ENCODE measurements at places on chromosomes 6 and 20.

DNA sequence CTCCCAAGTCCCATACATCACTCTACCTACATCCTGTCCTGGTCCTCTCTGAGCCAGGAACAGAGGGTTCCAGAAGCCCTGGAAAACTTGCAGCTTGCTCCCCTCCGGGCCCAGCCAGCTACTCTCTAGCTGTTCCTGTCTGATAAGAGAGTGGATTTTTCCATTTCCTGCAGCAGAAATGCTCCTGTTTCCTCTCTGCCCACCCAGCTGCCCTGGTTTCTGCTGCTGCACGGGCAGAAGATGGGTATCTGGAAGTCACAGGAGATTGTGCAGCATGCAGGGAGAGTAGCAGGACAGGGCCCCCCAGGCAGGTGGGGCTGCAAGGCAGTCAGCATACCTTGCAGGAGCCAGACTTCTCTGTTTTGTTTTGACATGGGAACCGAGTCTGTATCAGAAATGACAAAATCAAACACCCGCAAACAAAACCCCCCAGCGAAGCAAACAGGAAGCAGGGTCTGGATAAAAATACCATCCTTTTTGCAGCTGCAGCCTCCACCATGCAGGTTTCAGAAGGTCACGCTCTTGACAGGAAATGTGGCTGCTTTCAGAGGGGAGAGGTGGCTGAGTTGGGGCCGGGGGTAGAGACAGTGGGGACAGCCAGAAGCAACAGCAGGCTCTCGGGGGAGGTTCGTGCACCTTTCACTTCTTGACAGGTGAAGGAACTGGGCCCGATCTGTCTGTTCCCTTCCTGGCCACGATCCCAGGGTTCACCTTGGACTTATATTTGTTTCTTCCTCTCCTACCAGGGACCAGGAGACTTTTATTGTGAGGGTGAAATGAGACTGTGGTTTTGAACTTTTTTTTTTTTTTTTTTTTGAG lies 50.8 kb upstream of the FAM83D start:
- DNase-seq, result no peak

- DNase-seq, result no peak
Observed at GRCh38 chr6:133945158-133945557, 7.9 kb upstream of the TBPL1 start.

- no peak for DNase-seq
Observed at GRCh38 chr20:24353135-24353690, 116.2 kb upstream of the SYNDIG1 start.

GRCh38 chr6:46356543-46356942 lies 134.7 kb downstream of the RCAN2 start:
- DNase-seq, result no peak

- DNase-seq, result no peak
Observed at GRCh38 chr6:158805698-158806377, 13.3 kb downstream of the EZR start.

GRCh38 chr20:12598894-12599293 lies 409.9 kb upstream of the SPTLC3 start:
- no peak for DNase-seq

GRCh38 chr20:47262365-47263013 lies 94.0 kb downstream of the ZMYND8 start:
- DNase-seq, result no peak

GRCh38 chr6:11992086-11992485 lies 20.0 kb upstream of the HIVEP1 start:
- DNase-seq, result no peak

- no peak for DNase-seq
Observed at GRCh38 chr6:113873043-113873667, 16.0 kb downstream of the MARCKS start.

DNA sequence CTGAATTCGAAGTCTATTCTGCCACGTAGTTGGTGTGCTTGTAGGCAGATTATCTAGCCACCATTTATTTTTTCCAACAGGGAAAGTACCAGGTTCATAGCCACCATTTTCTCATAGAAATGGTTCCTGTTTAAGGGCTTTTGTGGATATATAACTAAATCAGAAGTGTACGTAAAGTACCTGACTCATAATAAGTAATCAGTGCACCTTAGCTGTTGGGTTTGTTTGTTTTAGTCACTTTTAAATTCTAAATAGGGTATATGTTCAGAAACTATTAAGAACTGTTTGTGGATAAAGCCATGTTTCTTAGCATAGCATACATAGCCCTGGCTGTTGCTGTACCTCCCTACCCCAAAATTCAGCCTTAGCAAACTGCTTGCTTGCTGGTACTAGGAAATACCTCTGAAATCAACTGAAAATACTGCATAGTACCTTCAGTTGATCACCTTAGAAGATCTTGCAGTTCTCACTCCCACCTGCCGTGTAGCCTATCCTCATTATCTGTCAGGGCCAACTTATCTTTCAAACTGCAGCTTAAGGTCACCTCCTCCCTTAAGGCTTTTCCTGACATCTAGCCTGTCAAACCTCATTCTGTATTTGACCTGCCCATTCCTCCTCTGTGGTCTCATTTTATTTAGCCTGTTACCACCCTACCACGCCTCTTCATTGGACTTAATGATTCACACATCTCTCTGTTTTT lies 44.6 kb upstream of the COL10A1 start:
- DNase-seq, result no peak

- no peak for DNase-seq
Observed at GRCh38 chr20:58676161-58676560, 16.4 kb upstream of the NPEPL1 start.

All from HEK293T (cell line).